ENCODE measurements at places on chromosomes 16 and 17. TPM values are rescaled to one million over a fixed set of nuclear protein-coding genes. Genes with fewer than 3 reads are reported as not detected.

The KRTAP4-1 gene
- total RNA-seq: not detected

The CMTM1 gene
- total RNA-seq: 2.9 TPM

The SLC35G3 gene
- not detected for total RNA-seq

The RSKR gene
- 3.7 TPM for total RNA-seq

The RCVRN gene
- not detected for total RNA-seq

The UMOD gene
- not detected for total RNA-seq

The SNX20 gene
- not detected for total RNA-seq

The CCDC154 gene
- total RNA-seq: 0.25 TPM

All from bladder microvascular endothelial cell (primary cell).